ENCODE measurements at places on chromosomes 1 and 21.

- DNase-seq: no peak
Measured at GRCh38 chr1:2956576-2956975, 64.7 kb upstream of the ACTRT2 start.

DNA sequence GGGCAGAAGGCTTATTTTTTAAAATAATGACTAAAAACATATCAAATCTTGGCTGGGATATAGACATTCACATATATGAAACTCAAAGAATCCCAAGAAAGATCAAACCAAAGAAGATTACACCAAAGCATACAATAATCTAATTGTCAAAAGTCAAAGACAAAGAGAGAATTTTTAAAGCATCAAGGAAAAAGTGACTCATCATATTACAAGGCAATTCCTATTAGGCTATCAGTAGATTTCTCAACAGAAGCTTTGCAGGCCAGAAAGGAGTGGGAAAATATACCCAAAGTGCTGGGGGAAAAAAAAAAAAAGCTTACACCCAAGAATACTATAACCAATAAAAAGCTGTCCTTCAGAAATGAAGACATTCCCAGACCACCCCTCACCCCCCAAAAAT is 375.6 kb downstream of the BRINP2 start:
- no peak for DNase-seq

DNA sequence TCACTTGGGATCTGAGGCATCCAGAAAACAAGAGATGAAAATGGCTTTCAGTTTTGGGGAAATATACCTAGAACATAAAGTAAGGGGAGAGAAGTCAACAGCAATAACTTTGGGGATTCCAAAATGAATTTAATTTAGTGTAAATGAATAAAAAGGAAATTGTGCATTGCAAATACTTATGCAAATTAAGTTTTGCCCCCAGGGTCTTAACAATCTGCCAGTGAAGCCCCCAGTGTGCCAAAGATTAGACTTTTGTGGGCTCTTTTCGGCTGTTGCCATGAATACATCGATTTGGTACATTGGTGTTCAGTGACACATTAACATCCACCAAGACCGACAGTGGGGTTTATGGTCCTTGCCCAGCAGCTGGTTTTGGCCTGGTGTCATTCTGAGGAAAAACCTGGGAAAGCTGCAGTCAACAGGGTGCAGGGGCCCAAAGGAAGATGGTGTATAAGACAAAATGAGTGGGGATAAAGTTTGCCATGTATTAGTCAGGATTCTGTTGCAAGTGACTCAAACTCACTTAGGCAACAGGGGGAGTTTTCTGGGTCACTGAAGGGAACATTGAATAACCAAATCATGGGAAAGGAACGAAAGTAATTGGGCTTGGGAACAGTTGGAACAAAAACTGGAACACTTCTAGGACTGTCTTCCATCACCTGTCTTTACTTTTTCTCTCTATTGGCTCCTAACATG is 30.2 kb upstream of the IGSF3 start:
- no peak for DNase-seq

GRCh38 chr1:41695118-41695745 is 210.7 kb upstream of the EDN2 start:
- DNase-seq: no peak

GRCh38 chr1:198564716-198565115 is 24.2 kb upstream of the ATP6V1G3 start:
- DNase-seq: no peak

- no peak for DNase-seq
Measured at GRCh38 chr1:32055416-32055815, 17.3 kb upstream of the TMEM39B start.

DNA sequence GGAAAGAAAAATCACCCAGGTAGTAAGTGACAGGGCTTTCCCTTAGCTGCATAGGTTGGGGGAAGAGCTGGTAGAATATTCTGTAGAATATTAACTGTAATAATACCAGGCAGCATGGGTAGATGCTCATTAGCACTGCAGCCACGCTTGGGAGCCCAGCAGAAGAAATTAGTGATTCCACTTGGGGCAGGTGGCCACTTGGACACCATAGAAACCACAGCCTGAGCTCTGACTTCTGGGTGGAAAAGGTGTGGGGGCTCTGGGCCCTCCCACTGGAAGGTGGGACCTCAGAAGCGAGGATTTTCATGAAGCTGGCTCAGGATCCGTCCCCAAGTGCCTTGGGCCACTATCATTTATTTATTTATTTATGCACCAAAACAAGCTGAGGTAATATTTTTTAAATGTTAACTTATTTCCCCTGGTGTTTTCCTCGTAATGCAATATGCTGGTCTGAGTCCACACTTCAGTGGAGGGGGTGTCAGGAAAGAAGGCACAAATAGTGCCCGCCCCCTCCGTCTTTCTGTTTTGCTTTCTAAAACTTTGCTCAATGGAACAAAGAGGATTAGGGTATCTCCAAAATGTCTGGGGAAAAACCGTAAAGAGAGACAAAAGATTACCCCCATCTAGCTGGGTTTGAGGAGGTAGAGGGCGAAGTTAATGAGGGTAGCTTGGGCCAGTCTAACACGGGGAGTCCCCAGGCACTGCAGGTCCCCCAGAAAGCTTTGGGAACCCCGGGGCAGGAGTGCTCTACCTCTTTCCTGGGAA is 75.2 kb upstream of the GADD45A start:
- DNase-seq: no peak

GRCh38 chr1:34331020-34331926 is 154.6 kb downstream of the C1orf94 start:
- DNase-seq: no peak

DNA sequence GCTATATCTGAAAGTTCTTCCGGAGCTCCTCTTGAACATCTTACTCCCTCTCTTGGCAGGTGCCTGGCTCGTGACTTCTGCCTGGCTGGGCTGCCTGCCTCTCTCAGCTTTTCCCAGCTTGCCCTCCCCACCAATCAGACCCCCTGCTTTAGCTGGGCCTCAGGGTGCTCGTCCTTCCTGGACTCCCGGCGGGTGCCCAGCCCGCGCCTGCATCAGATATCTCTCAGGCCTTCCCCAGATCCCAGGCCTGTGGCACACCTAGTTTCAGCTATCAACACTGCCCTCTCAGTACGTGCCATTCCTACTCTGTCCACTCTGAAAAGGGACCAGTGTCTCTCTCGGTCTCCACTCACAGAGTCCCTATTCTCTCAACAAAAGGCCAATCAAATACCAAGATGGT is 96.5 kb upstream of the CLDN14 start:
- DNase-seq: no peak

GRCh38 chr1:220929304-220929703 is 50.1 kb downstream of the HLX start:
- DNase-seq: no peak

GRCh38 chr1:52533713-52534112 is 19.2 kb downstream of the TUT4 start:
- DNase-seq: no peak

- DNase-seq: no peak
Measured at GRCh38 chr1:209937996-209938959, at the start of gene SYT14. Gene SYT14 (plus strand): TSS chr1:209938217. CDS start chr1:209938265, 48 bp downstream.

DNA sequence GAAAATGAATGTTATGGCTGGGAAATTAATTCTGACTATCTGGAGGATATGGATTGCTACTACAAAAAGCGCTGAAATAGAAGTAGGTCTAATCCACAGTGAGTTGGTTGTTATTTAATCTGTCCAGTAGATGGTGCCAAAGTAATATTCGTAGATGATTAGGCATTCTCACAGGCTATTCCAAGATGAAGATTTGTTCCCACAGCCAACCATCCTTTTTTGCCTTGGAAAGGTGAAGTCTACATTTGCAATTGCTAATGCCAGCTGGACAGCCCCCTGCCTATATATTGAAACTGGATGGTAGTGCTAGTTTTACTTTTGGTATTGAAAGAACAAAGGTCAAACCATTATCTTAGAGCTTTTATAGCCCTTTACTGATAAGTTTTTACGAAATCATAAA is 43.8 kb downstream of the RBM11 start:
- DNase-seq: no peak

DNA sequence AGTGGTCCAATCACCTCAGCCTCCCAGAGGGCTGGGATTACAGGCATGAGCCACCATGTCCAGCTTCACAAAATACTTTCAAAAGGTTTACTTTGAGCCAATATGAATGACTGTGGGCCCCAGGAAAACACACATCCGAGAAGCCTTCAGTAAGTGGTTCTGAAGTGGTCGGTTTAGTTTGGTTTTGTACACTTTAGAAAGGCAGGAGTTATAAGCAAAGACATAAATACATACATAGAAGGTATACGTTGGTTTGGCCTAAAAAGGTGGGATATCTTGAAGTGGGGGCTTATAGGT is 3.2 kb upstream of the MIB2 start:
- DNase-seq: no peak

GRCh38 chr1:6471970-6472368 is 6.0 kb upstream of the TNFRSF25 start:
- DNase-seq: no peak

- DNase-seq: no peak
Measured at GRCh38 chr1:47805921-47806361, 191.2 kb downstream of the TRABD2B start.

GRCh38 chr1:46606255-46606965 is 2.3 kb upstream of the MKNK1 start:
- no peak for DNase-seq

GRCh38 chr1:225980005-225980836 is 18.9 kb downstream of the SDE2 start:
- DNase-seq: no peak

GRCh38 chr1:87410776-87411480 is 82.2 kb downstream of the LMO4 start:
- no peak for DNase-seq

DNA sequence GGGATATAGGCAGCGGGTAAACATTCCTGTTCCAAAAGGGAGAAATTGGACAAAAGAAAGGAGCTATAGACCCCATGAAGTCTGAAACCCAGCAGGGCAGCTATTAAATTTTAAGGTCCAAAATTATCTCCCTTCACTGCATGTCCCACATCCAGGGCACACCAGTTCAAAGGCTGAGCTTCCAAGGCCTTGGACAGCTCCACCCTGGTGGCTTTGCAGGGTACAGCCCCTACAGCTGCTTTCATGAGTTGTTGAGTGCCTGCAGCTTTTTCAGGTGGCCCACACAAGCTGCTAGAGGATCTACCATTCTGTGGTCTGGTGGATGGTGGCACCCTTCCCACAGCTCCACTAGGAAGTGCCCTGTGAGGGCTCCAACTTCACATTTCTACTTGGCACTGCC is 662.5 kb upstream of the PKN2 start:
- no peak for DNase-seq

DNA sequence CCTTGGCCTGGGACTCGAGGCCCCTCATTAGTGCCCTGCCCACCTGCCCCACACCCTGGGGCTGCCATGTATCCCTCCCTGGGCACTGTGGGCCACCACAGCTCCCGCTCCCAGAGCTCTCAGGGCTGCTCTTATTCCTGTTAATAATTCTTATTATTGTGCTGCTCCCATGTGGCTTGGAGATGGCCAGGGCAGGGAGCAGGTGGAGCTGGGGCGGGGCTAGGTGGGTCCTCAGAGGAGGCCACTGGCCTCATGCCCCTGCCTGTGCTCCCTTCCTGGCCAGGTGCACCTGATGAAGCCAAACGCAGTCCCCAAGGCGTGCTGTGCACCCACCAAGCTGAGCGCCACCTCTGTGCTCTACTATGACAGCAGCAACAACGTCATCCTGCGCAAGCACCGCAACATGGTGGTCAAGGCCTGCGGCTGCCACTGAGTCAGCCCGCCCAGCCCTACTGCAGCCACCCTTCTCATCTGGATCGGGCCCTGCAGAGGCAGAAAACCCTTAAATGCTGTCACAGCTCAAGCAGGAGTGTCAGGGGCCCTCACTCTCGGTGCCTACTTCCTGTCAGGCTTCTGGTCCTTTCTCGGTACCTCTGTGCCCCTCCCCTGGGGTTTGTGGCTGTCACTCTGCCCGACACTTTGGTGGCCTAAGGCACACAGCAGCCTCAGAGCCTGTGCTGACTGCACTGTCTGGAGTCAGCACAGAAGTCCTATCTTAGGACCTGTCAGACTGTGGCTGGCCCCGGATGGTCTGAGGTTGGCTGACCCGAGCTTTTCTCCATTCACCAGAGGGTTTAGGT is 34.1 kb downstream of the BMP8A start:
- DNase-seq: no peak

- no peak for DNase-seq
Measured at GRCh38 chr1:48803474-48803873, 26.8 kb upstream of the BEND5 start.

GRCh38 chr1:62433861-62434617 is 2.8 kb upstream of the USP1 start:
- no peak for DNase-seq

DNA sequence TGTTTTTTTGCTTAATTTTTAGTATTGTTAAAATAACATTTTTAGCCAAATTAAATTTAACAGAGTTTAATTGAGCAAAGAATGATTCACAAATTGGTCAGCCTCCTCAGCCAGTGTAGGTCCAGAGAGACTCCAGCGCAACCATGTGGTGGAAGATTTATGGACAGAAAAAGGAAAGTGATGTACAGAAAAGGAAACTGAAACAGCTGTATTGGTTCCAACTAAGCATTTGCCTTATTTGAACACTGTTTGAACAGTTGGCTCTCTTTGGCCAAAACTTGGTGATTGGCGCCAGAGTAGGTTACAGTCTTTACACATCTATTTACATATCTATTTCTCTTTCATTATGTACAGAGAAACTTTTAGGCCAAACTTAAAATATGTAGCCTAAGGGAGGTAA is 19.4 kb downstream of the RPS6KC1 start:
- DNase-seq: no peak

DNA sequence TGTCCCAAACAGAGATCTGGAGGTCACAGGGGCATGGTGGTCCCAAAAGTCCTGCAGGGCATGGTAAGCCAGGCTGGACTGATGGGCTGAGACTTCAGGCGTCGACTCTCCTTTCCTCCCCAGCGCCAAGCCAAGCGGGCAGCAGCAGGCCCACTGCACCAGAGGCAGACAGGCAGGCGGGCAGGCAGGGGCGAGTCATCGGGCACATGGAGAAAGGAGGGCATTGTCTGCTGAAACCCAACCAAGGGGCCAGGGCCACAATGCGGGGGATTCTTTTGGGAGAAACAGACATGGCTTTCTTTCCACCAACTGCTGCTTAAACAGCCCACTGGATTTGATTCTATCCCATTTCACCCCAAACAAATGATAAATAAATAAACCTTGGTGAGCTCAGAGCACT is 46.2 kb downstream of the TRABD2B start:
- DNase-seq: no peak

GRCh38 chr1:30337324-30337620 is 386.1 kb downstream of the MATN1 start:
- no peak for DNase-seq

- DNase-seq: no peak
Measured at GRCh38 chr1:201504179-201504631, 2.7 kb downstream of the CSRP1 start.

GRCh38 chr1:199946305-199947155 is 81.0 kb upstream of the NR5A2 start:
- DNase-seq: no peak

- no peak for DNase-seq
Measured at GRCh38 chr1:22516906-22517571, 46.2 kb upstream of the EPHA8 start.

GRCh38 chr1:13535227-13535626 is 21.4 kb upstream of the LRRC38 start:
- DNase-seq: no peak

Data from stimulated activated CD8-positive, alpha-beta memory T cell treated with anti-CD3 and anti-CD28 coated beads, Interleukin-4, amount 100 ng/mL, for 1 hour (primary cell).